ENCODE measurements at places on chromosomes 2 and 18. TPM values are rescaled to one million over a fixed set of nuclear protein-coding genes. Genes with fewer than 3 reads are reported as not detected.

Gene ECEL1
- total RNA-seq = not detected

Gene GLI2
- total RNA-seq = 9.8 TPM

Gene COL5A2
- total RNA-seq = 929 TPM

Gene NEB
- total RNA-seq = under 0.01 TPM

Gene SERPINE2
- total RNA-seq = 542 TPM

Gene NAT8
- total RNA-seq = not detected

Gene KLHL30
- 1.7 TPM for total RNA-seq

Gene CXCR1
- not detected for total RNA-seq
